ENCODE measurements at places on chromosomes 11 and 22.

DNA sequence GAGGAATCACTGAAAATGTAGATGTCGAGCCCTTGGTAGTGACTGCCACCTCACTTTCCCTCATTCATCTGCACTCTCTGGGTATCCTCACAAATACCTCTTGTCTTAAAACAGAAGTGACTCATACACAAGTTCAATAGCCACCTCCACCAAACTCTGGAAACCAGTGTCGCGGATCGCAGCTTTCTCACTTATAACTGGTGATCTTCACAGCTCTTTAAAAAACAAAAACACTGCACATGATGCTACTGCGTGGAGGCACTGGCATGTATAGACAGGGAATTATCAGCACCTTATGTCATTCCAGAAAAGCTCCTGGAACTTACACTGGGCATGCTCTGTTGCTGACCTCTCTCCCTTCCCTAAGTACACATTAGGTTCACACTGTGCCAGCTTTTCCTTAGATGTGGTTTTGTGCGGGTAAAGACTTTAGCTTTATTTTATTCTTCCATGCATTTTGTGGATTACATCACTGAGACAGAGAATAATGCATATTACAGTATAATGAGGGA lies 425.5 kb upstream of the CADM1 start:
- DNase-seq, result no peak

GRCh38 chr11:26572770-26573402 lies 823 bp upstream of the MUC15 start:
- peak; percentile 25 for DNase-seq

GRCh38 chr11:128852327-128853023 lies 14.6 kb downstream of the KCNJ1 start:
- no peak for DNase-seq

GRCh38 chr11:17610085-17610894 lies 63.2 kb downstream of the OTOG start:
- DNase-seq, result no peak

DNA sequence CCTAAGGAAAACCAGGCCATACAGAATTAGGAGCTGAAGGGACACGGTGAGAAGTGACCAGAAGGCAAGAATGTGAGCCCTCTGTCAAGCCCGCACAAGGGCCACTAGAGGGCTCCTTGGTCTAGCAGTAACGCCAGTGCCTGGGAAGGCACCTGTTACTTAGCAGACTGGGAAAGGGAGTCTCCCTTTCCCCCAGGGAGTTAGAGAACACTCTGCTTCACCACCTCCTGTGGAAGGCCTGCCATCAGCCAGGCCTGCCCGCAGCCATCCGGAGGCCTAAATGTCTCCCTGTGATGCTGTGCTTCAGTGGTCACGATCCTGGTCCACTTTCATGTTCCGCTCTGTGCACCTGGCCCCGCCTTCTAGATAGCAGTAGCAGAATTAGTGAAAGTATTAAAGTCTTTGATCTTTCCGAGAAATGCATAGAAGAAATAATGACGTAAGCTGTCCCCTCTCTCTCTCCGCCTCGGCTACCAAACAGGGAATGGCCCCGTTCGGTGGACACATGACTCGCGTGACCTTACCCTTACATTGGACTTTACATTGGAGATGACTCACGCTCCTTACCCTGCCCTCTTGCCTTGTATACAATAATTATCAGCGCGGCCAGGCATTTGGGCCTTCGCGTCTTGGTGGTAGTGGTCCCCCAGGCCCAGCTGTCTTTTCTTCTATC lies 10.7 kb upstream of the GSTP1 start:
- peak; percentile 43 for DNase-seq

DNA sequence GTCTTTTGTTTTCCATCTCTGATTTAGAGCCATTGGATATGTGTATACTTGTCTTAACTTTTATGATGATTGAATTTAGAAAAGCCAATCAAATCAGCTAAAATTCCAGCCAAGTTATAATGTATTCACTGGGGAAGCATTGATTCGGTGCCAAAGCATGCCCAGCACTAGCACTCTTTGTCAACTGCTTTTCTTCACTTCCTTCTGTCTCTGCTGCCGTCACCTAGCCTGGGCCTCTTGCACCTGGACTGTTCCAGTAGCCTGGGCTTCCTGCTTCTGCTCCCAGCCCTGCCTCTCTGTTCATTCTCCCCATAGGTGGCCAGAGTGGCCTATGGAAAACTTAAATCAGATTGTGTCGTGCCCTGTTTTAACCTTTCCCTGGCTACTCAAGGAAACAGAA lies 80.7 kb downstream of the NAV2 start:
- DNase-seq, result no peak

- no peak for DNase-seq
Measured at GRCh38 chr22:43213051-43213450, 26.1 kb upstream of the TTLL12 start.

DNA sequence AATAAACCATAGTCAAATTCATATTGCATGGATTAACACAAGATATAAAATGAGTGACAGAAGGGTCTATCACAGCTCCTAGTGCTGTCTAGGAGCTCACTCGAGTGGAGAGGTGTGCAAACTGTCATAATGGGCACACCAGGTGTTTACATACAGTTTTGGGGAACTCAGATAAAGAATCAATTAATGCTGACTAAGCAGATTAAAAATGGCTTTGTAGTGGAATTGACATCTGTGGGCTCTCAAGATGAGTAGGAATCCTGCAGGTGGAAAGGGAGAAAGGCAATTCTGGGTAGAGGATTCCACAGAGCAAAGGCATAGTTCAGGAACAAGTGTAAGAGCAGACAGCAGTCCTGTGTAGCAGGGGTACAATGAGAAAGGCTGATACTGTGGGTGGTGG lies 496.2 kb upstream of the CCDC90B start:
- DNase-seq, result no peak

- no peak for DNase-seq
Measured at GRCh38 chr22:48336339-48337060, 1491.2 kb downstream of the BRD1 start.

- DNase-seq, result no peak
Measured at GRCh38 chr22:49102367-49102766, 725.3 kb downstream of the BRD1 start.

- DNase-seq, result peak; percentile 54
Measured at GRCh38 chr11:65366340-65366773, 11.8 kb downstream of the TIGD3 start.

GRCh38 chr22:21858025-21858764 lies 9.2 kb downstream of the MAPK1 start:
- no peak for DNase-seq

- DNase-seq, result no peak
Measured at GRCh38 chr11:15565880-15566279, 451.2 kb downstream of the INSC start.

- peak; percentile 5 for DNase-seq
Measured at GRCh38 chr11:100445231-100445735, 241.8 kb upstream of the ARHGAP42 start.

DNA sequence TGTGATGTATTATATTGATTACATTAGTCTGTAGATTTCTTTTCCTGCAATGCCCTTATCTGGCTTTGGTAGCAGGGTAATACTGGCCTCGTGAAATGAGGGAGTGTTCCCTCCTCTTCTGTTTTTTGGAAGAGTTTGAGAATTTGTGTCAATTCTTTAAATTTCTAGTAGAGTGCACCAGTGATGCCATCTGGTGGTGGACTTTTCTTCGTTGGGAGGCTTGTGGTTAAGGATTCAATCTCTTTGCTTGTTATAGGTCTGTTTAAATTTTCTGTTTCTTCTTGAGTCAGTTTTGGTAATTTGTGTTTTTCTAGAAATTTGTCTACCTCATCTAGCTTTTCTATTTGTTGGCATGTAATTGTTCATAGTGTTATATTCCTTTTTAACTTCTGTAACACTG lies 18.9 kb downstream of the SHANK3 start:
- DNase-seq, result no peak

DNA sequence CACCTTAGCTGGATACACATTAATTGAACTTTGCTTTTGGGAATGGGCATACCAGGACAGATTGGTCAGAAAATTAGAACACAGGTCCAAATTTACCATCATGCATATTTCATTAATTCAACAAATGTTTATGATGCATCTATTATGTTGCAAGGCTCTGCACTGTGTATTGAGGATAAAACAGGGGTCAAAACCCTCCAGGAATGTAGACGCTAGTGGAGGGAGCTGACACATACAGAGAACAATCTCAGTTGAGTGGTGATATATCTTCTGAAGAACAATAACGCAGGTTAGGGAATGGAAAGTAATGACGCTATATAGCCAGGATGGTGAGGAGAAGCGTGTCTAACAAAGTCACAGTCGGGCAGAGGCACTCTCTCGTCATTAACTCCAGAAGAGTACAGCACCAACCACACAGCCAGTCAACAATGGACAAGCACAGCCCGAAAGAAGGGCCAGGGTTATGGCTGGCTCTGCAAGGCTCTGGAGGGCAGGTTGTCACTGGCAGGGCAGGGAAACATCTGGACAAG lies 3.8 kb downstream of the FLI1 start:
- no peak for DNase-seq

- DNase-seq, result no peak
Measured at GRCh38 chr22:27185760-27186302, 528.4 kb downstream of the MIAT start.

GRCh38 chr11:106745941-106746340 lies 272.3 kb downstream of the GUCY1A2 start:
- DNase-seq, result no peak

- DNase-seq, result no peak
Measured at GRCh38 chr22:28832731-28833130, 32.4 kb upstream of the XBP1 start.

- no peak for DNase-seq
Measured at GRCh38 chr11:110312670-110313069, 16.3 kb upstream of the RDX start.

DNA sequence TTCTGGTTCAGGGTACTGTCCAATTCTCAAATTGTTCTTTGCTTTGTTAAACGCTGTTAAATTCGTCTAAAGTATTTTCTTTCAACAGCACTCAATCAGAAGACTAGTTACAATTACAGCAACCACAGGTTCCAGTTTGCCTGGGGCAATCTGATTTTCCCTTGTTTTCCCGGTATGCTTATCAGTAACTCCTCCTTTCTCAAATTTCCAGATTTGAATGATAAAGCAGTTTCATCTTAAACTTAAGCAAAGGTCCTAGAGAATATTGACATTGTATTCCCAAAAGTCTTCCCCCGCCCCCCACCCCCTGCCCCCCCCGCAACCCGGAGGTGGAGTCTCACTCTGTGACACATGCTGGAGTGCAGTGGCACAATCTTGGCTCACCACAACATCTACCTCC lies 10.5 kb upstream of the USP28 start:
- DNase-seq, result no peak

GRCh38 chr11:6298605-6299004 lies 21.7 kb downstream of the CAVIN3 start:
- DNase-seq, result no peak

DNA sequence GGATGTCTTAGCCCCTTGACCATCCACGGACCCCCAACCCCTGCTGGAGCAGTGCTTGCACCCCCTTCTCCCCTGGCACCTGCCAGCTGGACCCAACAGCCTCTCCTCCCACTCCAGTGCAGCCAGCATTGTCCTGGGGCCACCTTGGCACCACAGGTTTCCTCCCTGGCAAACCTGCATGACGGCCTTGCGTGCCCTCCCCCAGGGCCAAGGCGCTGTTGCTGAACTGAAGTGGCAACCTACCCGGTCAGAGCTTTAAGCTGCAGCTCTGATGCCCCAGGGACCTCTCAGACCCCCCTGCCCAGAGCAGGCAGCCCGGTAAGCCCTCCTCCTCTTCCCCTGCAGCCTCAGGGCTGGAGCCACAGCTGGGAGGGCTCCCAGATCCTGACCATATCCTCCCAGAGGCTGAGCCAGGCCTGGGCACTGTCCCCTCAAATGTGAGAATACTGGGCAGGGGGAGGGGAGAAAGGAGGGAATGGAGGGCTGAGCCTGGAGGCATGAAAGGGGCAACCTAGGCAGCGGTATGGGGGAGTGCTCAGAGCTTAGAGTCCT lies 1.8 kb upstream of the LRRC75B start:
- DNase-seq, result peak; percentile 64

DNA sequence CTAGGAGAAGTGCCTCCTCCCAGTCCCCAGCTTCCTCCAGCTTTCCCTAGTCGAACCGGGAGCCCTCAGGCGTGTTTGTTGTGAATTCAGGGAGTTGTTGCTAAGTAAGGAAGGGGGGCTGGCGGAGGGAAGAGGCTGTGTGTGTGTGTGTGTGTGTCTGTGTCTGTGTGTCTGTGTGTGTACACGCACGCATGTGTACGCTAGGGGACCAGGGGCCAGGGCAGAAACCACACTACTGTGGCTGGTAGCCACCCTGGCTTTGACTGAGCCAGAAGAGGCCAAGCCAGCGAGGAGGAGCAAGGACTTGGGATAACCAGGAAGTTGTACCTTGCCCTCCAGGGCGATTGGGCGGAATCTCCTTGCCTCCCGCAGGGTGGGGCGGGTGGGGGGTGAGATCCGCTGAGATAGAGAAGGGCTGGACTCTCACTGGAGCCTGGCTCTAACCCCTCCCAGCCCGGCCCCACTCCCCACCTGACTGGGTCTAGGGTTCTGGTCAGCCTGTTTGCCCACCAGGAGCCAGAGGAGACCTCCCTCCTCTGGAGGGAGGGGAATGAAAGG lies 7.5 kb downstream of the BCL9L start:
- peak; percentile 72 for DNase-seq

GRCh38 chr11:132451942-132452601 lies 1080.2 kb downstream of the OPCML start:
- DNase-seq, result no peak

- no peak for DNase-seq
Measured at GRCh38 chr11:73838443-73839122, 38.1 kb downstream of the COA4 start.

DNA sequence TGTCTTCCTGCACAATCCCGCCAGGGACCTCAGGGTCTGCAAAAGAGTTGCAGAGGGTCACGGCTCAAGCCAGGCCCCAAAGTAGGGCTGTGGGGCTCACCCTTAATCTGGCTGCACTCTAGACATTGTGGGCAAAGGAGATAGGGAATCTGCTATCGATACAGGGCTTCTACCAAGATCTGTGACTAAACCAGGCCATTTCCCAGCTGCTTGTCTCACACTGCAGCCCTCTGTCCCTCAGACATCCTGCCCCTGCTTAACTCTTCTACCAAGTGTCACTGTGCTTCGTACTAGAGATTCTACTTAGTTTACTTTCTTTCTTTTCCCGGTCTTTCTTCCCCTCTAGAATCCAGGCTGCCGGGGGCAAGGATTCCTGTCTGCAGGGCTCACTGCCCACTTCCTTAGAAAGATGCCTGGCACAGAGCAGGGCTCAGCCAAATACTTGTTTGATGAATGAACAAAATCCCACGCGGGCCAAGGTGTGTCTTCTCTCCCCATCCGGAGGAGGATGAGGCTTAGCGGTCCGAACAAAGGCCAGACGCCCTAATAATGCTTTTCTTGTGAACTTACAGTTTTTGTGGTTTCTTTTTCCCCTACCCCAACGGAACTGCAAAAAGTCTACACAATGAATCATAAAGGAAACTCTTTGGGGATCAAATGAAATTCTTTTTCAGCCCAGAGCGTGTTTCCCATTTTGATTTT lies 61.3 kb upstream of the ANO1 start:
- DNase-seq, result no peak
